ENCODE measurements at places on chromosomes 7 and 10.

DNA sequence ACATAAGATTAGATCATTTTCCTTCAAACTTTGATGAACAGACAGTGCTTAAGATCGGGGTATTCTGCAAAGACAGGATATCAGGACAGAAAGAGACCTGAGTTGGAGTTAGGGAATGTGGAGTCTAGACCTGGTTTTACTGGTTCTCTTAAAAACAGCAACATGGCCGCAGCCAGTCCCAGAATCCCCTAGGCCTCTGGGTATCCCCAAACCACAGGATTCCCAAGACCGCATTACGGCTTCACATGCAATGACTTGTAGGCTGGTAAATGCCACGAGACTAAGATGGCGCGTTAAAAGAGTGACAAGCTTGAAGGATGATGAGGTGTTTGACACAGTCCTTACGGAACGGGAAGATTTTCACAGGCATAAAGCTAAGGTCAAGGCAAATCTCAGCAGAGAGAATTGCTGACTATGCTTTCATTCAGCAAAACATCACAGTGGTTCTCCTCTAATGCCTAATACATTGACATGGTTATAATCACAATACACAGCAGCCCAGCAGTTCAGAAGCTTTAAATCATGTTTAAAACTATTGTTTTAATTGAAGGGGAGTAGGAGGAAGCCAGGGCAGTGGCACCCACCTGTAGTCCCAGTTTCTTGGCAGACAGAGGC is 32.9 kb downstream of the MPP7 start:
- DNase-seq, result no peak

- DNase-seq, result peak; percentile 71
These were observed 6.1 kb downstream of the GSTO2 start for GRCh38 chr10:104274762-104275721.

DNA sequence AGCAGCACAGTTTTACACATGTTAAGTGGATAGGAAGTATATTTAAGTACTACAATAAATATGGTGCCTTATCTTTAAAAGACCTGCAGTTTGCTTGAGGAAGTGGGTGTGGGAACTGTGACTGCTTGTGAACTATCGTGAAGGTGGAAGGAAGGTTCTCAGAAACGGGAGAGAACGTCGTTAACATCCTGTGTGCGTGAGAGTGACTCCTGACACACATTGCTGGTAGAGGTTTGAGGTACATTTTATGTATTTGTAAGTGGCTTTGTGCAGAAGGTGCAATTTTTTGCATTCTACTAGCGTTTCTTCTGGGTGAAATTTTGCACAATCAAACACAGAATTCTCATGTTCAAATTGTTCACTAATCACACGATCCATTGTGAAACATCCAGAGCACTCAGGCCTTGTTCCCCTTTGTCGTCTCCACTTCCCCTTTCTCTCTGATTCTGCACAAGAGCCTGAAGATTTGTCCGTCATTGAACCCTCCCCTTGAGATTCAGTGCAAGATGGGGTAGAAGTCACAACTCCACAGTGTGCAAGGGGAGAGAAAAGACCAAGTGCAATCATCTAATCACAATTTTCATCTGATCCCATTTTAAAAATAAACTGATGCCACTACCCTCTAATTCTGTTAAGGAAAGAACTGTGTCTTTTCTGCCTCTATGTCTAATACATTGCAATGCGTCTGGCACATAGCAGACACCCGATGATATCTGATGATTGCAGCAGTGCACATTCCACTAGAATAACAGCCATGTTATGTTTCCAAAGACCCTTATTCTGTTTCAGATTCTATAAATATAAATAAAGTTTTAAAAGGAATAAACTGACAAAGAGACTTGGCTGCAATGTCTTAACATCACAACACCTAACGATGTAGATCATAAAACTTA is 279.9 kb downstream of the NEBL start:
- no peak for DNase-seq

DNA sequence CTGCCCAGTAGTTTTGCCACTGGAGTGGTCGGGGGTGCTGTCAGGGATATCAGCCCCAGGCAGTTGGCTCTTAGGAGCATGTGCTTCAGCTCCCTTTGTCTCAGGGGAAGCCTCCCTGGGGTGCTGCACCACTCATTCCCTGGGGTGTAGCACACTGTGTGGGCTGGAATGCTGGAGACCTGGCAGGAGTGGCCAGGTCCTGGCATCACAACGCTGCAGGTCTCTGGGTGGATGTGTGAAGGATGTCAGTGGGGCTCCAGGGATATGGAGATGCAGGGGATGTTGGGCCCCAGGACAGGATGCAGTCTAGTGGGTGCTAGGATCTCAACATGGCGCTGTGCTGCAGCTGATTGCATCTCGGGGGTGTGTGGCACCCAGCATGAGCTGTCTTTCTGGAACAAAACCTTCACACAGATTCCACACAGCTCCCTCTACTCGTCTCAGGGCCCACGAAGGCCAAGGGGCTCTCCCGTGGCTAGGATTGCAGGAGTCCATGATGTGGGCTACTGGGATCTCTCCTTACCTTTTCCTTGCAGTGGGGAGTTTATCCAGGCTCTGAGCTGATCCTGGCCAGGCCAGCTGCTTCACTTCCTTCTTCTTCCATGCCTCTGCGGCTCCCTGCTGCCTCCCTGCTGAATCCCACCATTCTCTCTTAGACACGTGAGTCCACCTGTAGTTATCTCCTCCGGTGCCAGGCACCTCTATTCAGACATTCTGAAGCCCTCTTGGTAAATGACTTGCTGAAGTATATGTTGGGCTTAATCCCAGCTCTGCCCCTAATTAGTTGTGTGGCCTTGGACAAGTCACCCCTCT is 295.1 kb downstream of the RPS24 start:
- no peak for DNase-seq

- DNase-seq, result no peak
These were observed 433 bp upstream of the STARD3NL start for GRCh38 chr7:38177621-38178003.

DNA sequence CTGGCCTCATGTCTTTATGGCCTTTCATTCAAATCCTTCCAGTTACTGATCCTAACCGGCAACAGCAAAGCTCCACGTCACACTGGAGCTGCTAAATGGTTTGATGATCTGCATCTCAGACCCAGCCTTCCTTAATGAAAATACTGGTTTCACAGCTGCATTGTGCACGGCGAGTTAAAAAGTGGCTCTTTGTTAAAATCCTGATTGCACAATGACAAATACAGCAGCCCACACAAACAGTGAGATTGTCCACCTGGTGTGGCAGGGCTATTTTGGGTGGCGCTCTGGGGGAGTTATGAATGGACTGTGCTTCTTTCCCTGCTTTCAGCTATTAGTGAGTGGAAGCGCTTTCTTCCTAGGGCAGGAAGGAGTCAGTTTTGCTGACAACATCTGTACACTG is 63.4 kb upstream of the C1QL3 start:
- no peak for DNase-seq

DNA sequence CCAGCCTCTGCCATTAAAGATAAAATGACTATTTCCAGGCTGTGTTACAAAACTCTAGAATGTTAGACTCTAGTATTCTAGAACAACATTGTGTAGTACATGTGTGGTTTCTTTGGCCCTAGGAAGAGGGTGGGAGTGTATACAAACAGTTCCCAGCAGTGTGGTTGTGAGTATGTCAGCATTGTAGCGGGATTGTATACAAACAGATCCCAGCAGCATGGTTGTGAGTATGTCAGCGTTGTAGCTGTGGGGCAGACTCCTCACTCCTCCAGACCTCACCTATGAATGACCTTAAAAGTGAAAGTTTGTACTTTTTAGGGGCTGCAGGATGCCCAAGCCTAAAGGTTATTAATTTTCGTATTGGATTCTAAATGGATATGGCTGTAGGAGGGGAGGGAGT is 6.9 kb upstream of the ACSL5 start:
- no peak for DNase-seq

GRCh38 chr10:77004917-77005564 is 632.6 kb downstream of the KCNMA1 start:
- peak; percentile 23 for DNase-seq
